ENCODE measurements at places on chromosomes 16 and 17.
A peak's percentile ranks its signal among the peaks of the same experiment; 100 is the strongest.

GRCh38 chr16:87570938-87571867 lies 31.1 kb upstream of the JPH3 start:
- DNase-seq = peak; percentile 49

DNA sequence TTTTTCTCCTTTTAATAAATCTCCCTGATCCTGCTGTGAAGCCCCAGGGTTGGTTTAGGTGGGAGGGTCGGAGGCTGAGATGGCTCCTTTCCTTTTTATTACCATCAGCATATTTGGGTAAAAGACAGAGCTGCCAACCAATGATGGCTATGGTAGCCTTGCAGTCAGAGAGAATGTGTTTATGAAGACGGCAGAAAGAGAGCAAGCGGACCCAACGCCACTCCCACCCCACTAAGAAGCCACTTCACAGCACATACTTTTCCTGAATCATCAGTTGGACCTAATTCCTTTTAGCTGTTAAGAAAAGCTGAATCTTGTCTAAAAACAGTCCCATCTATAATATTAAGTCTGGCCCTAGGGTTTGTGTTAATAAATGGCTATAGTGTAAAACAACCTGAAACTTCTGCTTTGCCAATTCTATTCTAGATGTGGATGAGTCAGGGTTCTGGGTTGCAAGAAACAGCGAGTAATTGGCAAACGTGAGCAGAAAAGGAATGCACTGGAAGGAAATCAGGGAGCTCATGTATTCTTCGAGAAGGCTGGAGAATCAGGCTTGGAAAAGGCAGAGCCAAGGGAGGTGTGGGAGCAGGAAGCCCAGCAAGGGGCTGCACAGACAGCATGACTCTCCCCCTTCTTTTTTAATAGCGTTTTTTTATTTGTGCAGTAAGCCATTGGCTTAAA lies 34.0 kb upstream of the PRKCA start:
- no peak for DNase-seq

GRCh38 chr17:78294776-78295175 lies 63.3 kb downstream of the TMEM235 start:
- DNase-seq = no peak

DNA sequence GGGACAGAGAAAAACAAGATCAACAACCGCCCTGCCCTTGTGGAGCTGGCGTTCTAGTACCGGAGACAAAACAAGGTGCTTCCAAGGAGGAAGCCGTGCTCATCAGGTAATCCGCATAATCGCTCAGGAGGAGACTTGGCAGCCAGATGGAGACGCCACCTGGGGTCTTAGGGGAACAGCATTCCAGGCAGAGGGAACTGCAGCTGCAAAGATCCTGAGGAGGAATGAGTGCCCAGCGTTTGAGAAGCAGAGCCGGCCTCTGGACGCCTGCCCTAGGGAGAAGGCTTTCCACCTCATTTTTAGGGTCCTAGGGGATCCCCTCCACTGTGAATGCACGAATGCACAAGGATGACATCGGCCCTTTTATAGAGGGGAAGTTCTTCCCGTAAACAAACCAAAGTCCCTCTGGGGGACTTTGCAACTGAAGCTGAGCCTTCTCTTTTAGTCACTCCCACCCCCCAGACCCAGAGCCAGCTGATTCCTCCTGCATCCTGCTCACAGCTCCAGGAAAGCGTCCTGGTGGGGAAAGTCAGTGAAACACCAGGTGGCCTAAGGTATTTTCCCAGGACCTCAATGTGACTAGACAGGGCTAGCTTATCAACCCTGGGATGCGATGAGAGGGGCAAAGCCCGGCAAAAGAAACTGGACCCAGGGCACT lies 13.2 kb upstream of the MPRIP start:
- DNase-seq = no peak

DNA sequence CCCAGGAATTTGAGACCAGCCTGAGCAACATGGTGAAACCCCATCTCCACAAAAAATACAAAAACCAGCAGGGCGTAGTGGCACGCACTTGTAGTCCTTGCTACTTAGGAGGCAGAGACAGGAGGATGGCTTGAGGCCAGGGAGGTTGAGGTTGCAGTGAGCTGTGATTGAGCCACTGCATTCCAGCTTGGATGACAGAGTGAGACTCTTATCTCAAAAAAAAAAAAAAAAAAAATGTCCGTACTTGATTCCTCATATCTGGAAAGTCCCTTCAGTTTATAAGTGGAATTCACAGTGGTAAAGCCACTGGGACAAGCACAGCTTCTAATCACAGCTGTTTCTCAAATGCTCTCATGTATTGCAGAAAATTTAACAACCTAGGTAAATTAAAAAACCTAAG lies 78.6 kb upstream of the CREBBP start:
- DNase-seq = no peak

- DNase-seq = peak; percentile 96
These were observed 772 bp downstream of the CHD3 start for GRCh38 chr17:7889166-7889955.

DNA sequence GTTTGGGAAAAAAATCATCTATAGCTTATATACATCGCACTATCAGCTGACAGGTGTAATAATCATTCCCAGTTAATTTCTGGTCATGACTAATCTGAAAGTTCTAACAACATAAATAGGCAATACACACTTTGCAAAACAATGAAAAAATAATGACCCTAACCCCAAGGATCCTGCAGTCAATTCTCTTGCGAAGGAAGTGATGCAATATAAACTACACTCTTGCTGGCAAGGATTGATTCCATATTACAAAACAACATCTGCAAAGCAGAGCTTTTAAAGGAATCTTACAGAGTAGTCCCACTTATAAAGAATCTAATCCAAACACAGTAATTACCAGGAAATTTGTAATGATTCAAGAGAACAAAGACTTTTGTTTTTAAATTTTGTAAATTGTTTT lies 73.4 kb downstream of the MYO1D start:
- no peak for DNase-seq

DNA sequence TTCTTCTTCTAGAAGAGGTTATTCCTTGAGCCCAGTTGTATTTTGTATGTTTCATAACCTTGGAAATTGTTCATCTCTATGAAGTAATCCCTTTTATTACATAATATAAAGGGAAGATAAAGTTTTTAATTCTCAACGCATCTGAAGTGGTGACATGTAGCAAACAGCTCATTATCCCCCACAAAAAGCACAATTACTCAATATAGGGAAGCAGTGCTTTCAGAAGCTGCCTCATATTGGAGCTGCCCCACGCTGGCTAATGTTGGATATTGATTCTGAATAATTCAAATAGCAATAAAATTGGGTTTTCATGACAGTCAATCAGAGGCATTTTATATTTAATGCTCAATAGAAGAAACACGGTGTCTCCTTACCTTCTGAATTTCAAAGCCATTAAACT lies 604.3 kb upstream of the RBFOX1 start:
- no peak for DNase-seq

DNA sequence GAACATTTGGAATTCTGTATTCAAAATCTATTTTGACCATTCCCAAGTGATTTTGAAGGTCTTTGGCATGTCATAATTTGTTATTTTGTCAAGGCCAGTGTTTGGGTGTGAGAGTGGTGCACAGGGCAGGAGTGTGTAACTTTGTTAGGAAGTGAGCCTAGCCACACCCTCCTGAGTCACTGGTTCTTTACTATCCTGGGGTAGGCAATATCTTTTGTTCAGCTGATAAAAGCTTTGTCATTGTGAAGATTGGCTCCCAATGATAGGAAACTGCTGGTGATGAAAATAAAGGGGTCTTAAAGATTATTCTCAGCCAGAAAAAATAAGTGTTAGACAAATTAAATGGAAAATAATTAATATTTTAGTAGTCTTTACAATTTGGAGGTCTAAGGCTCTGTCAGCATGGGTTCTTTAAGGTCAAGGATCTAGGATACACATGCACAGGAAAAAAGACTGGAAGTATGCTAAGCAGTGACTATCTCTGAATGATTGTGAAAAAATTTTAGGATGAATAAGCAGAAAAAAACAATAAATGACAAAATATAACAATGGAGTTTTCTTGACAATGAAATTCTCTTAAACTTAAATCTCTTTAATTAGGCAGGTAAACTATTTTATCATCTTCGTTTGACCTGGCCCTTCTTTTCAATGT lies 5.1 kb downstream of the UBN1 start:
- no peak for DNase-seq

DNA sequence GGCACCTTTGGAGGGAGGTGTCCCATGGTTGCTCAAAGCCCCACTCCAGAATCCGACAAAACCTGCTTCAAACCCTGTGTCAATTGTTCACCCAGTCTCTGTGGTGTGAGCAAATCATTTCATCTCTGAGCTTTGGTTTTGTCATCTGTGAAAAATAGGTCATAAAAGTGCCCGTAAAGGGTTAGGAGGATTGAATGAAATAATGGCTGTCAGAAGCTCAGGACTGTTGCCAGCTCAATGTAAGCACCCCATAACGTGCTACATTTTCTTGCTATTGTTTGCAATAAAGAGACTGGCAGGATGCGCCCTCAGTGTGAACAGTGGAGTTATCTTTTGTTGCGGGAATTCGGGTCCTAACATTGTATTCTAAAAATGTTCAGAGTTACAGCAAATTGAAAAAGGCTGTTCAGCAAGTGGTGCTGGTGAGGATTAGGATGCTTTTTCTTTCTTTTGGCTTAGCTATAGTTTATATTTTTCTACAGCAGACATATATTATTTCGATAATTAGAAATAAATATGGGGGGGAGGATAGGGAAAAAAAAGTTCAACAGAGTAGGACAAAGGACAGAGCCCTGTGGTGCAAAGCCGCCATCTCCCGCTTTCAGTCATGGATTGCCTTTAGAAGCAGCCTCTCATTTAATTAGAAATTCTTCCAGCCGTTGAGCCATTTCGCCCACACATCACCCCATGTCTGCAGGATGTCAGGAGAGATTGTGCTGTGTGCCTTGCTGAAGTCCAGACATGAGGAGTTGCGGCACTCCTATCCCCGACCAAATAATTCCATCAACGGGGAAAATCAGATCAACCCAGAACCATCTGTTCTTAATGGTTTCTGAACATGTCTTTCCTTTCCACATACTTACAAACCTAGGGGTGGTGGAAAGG lies 20.9 kb upstream of the PYY start:
- DNase-seq = no peak

GRCh38 chr16:66925322-66925840 lies at the start of gene RRAD:
Gene RRAD (minus strand): TSS chr16:66925535. CDS start chr16:66925179, 356 bp downstream.
- no peak for DNase-seq

GRCh38 chr16:85274924-85275323 lies 162.7 kb upstream of the CIBAR2 start:
- DNase-seq = no peak

- no peak for DNase-seq
These were observed 928 bp downstream of the CASKIN2 start for GRCh38 chr17:75514299-75514918.

DNA sequence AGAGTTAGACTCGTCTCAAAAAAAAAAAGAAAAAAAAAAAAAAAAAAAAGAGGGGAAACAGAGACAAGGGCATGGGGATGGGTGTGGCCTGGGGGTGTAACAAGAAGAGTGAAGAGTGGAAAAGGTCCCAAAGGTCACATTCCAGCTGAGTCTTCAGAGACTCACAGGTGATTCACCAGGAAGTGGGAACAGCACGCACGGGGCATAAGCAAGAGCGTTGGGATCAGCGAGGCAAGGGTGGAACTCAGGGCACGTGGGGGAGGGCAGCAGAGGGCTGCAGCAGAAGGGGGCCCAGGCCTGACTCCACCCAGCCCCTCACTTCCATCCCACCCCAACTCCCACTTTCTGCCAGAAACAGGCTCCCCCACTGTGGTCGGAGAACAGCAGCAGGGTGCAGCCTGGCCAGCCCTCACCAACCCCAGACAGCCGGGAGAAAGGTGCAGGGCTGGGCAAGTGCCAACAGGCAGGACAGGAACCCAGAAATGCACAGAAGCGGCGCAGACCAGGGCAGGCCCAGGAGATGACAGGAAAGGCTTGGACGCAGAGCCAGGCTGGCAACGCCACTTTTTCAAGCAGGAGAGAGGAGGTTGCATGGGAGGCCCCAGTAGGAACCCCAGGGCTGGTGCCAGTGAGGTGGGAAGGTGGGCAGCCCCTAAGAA lies 3.3 kb downstream of the MEAK7 start:
- DNase-seq = no peak

DNA sequence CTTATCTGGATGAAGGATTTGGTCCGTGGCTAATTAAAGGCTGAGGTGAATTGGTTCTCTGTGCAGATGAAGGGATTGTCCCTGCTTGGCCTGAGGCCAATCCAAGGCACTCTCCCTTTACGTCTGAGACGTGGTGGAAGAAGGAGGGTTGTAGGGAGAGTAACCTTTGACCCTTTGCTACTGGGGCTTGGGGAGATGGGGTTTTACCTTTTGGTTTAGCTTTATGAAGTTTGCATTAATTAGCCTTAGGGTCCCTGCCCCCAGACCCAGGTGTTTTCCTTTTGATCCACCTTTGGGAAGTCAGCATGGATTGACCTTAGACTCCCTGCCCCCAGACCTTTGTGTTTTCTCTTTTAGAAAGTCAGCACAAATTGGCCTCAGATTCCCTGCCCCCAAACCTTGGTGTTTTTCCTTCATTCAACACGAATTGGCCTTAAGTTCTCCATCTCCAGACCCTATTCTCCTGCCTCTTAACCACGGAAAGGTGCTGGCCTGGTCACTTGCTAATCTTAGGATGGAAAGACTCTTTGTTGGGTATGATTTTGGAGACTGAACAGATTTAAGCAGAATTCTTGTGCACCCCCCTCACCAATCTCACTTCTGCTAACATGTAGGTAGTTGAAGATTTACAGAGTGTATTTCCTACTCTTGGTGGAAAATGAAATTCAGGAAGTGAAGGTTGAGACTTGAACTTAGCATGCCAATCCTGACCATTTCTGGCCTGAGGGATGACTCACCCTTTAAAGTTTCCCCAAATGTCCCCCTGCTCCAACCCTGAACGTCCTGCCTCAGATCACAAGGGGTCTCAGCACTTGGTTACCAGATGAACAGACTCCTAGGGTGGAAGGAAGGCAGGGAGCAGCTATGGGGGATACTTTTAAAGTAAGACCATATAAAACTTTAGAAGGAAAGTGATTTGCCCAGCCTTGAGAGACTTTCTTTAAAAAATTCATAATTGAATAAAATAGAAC lies 23.1 kb upstream of the MMD start:
- no peak for DNase-seq

GRCh38 chr16:1297018-1297696 lies 12.3 kb upstream of the UBE2I start:
- no peak for DNase-seq

GRCh38 chr16:9542165-9542755 lies 450.8 kb downstream of the HAPSTR1 start:
- DNase-seq = no peak

- no peak for DNase-seq
These were observed 205.9 kb downstream of the SLC39A11 start for GRCh38 chr17:72886622-72887021.

GRCh38 chr17:65297384-65297783 lies 160.2 kb downstream of the RGS9 start:
- no peak for DNase-seq
